ENCODE measurements at places on chromosomes 12 and 14.

- DNase-seq, result no peak
Observed at GRCh38 chr12:92051441-92051840, 94.2 kb downstream of the BTG1 start.

- peak; percentile 43 for DNase-seq
Observed at GRCh38 chr14:55535516-55536203, 44.3 kb upstream of the KTN1 start.

- no peak for DNase-seq
Observed at GRCh38 chr14:65738339-65738738, 325.8 kb downstream of the FUT8 start.

DNA sequence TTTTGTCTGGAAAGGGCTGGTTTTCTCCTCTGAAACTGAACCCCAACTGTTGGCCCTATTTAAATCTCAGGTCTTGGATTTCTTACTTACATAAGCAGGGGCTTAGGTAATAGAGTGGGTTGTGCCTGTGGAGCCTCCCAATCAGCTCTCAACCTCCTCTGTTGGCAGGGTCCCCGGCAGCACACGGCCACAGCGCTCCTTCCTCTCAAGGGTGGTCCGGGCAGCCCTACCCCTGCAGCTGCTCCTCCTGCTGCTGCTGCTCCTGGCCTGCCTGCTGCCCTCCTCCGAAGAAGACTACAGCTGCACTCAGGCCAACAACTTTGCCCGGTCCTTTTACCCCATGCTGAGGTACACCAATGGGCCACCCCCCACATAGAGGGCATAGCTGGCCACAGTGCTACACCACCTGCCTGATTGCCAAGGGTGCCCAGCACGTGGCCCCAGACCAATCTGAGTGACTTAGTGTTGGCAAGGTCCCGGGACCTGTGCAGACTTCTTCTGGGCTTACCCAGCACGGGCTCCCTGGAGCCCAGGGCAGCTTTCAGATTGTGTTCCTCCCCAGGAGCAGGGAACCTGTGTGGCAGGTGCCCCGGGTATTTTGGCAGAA lies 68.9 kb downstream of the ESR2 start:
- no peak for DNase-seq

DNA sequence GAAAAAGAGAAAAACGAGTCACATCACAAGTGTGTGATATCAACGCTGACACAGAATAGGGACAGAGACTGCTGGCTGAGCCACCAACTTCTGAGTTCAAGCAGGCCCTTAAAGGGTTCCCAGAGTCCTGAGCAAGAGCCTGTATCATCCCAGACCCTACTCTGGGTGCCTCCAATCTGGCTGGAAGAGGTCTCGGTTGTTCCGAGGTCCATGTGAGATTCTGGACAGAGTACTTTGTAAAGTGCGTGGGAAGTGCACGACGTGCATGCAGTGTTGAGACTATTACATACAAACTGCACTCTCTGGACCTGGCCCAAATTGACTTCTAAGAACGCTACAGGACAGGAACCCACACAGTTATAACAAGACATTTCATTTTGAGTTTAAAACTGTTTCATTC lies 40.6 kb downstream of the MOK start:
- no peak for DNase-seq

DNA sequence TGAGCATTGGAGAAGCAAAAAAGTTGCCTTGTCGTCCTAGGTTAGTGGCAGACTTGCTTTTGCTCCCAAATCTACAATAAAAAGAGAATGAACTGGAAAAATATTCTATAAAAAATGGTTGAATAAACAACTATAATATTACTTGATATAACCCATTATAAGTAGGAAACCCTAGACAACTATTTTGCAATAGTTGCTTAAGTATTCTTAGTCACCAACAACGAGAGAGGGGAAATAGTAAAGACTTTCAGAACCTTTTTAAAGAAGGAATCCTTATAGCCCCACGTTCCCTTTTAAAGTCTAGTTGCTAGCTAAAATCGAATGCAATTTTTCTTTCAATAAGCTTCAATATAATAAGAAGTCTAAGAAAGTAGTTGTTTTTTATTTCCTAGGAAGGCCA lies 17.5 kb downstream of the AQP6 start:
- DNase-seq, result no peak

GRCh38 chr12:120847392-120847791 lies 56.8 kb downstream of the SPPL3 start:
- no peak for DNase-seq

DNA sequence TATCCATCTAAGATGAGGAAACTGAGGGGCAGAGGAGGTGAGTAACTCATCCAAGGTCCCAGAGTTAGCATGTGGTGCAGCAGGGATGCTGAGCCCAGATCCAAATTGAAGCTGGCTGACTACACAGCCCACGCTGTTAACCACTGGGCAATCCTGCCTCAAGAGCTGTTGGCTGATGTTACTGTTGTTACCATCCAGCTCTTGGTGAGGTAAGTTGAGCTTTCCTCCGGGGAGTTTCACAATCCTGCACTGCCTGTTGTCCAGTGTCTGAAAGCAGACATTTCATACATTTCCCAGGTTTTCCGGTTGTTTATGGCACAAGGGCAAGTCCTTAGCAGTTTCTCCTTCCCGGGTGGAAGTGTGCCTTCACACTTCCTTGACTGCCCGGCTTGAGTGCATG lies 14.5 kb downstream of the CYP46A1 start:
- DNase-seq, result no peak

DNA sequence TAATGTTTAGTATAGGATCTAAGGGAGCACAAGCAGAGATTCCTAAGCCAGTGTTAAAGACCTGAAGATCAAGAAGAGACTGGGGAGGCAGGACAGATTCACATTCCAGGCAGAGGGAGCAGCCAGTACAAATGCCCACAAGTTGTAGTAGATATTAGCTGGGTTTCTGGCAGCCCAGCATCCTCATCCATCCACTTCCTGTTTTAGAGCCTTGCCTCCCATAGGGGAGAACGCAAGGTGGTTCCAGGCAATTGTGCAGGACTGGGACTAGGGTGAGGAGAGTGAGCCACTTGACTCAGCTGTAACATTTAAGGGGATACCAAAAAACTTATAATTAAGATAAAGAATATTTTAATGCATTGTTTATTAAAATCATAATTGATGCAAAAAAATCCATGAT lies 71.3 kb upstream of the PSMA6 start:
- peak; percentile 13 for DNase-seq

- DNase-seq, result no peak
Observed at GRCh38 chr12:65728848-65729793, 95.2 kb upstream of the HMGA2 start.
